ENCODE measurements at places on chromosomes 16 and 17.

- DNase-seq: no peak
These were observed 3.1 kb downstream of the ATF7IP2 start for GRCh38 chr16:10388988-10389387.

DNA sequence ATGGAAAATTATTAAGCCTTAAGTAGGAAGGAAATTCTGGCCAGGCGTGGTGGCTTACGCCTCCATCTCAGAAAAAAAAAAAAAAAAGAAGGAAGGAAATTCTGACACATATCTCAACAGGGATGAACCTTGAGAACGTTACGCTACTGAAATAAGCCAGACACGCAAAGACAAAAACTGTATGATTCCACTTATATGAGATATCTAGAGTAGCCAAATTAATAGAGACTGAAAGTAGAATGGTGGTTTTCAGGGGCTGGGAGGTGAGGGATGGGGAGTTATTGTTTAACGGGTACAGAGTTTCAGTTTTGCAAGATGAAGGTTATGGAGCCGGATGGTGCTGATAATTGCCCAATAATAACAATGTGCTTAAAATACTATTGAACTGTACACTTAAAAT lies 16.2 kb upstream of the HNF1B start:
- DNase-seq: no peak

- DNase-seq: no peak
These were observed 31.3 kb downstream of the GRIN2A start for GRCh38 chr16:10150906-10151305.

DNA sequence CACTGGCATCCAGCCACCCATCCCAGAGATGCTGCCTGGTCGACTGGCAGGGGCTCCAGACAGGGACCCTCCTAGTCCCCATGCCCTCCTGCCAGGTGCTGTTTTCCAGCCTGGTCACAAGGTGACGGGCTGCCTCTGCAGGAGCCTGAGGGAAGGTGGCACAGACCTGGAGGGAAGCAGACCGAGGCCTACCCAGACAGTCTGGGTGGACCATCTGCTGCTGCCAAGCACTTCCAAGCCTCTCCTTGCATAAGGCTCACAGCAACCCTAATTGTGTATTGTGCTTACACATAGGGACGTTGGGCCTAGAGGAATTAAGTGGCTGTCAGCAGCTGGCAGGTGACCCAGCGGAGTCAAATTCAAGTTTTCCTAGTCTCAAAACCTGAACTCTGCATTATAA lies 90.1 kb upstream of the KCNJ18 start:
- no peak for DNase-seq

- DNase-seq: no peak
These were observed 14.8 kb downstream of the ALOXE3 start for GRCh38 chr17:8103549-8103948.

DNA sequence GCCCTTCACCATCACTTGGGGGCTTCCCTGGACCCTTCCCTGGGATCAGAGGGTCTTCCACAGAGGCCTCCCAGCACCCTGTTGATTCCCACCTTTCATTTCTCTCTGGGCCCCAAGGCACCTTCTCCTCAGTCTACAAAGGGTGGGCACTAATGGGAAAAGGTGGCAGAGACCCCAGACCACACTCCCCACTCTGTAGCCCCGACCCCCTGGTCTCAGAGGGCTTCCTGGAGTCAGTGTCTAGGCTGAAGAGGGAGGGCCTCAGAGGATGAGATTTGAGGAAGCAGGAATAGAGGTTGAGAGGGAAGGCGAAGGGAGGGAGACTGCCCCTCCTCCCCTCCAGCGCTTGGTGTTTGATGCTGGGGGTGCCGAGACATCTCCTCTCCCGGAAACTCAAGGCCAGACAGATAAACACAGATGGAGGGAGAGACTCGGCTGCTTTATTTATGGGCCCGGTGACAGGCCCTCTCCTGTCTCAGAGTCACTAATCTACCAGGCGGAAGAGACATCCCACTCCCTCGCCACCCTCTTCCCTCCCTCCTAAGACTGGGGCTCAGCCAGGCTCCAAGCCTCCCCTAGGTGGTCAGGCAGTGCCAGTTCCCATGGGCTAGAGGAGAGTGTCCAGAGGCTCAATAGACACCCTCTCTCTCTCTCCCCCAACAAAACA lies 18.5 kb upstream of the SP2 start:
- DNase-seq: no peak

All from NCI-H1694 (cell line).